ENCODE measurements at places on chromosomes 5 and 9. TPM values are rescaled to one million over a fixed set of nuclear protein-coding genes. Genes with fewer than 3 reads are reported as not detected.
A peak's percentile ranks its signal among the peaks of the same experiment; 100 is the strongest.

DNA sequence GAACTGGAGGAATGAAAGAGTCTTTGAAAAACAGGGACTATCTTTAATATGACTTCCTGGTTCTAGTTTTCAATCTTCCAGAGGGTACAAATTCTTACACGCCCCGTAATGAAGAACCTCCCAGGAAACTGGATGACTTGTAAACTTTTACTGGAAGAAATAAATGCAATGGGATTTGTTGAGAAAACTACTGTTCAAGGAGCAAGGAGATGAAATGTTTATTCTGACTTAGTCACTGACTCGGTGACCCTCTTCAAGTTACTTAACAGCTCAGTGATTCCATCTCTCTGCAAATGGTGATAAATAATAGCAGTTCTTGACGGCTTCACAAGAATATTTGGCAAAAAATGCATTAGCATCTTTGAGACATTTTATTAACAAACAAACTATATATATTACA is 858.6 kb downstream of the PTPRD start:
- no peak for DNase-seq

DNA sequence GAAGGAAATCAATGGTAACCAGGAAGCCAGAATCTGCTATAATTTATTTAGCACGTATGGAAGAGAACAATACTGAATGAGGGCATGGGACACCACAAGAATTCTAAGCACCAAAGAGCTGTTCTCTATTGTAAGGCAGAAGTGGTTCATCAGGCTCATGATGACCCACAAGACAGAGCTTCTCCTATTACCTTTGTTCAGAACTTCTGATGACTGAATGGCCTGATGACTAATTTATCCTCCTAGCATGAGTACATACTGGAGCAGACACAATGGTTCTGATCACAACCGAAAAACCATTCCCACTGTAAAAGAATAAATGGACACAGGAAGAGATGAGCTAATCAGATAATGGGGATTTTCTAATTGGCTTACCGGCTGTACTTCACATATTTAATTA is 329.8 kb upstream of the PDE4D start:
- DNase-seq, result no peak

- no peak for DNase-seq
These were observed 62.1 kb downstream of the SEMA5A start for GRCh38 chr5:9483779-9484178.

DNA sequence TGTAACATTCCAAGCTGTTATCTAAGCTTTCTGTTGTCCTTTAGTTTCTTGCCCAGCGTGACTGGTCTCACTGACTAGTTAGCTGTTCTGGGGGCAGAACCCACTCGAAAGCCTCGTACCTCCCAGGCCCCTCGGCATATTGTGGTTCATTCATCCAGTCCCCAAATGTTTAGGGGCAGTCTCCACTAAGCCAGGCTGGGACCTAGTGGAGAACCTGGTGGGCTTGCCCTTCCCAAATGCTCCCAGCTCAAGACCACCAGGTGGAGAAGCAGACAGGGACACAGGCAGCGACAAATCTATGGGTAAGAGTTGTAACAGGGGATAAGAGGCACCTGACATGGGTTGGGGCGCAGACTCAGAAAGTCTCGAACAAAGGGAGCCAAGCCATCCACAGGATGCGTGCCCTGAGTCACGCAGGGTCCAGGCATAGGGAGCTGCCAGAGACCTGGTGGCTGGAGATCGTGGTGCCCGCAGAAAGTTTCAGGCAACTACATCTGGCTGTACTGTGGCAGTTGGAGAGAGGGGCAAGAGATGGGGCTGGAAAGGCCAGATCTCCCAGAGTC is 851 bp upstream of the EEIG1 start:
- no peak for DNase-seq

DNA sequence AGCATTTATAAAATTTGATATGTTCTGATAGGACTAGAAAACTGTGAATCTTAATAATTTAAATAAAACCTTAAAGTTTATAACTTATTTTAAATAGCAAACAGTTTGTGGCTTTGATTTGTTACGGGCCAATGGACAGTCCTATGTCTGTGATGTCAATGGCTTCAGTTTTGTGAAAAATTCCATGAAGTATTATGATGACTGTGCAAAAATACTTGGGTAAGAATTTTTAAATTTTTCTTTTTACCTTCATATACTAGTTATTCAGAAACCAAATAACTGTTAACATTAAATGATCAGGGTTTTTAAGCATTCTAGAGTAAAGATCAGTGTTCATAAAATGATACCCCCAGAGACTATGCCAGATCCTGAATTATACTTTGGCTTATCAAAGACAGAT is 31.1 kb downstream of the PPIP5K2 start:
- no peak for DNase-seq

- no peak for DNase-seq
These were observed 739.0 kb downstream of the DTWD2 start for GRCh38 chr5:118249386-118249785.

- DNase-seq, result no peak
These were observed 62.2 kb downstream of the OSTF1 start for GRCh38 chr9:75150512-75150911.

GRCh38 chr5:116289276-116289675 is 204.5 kb downstream of the COMMD10 start:
- no peak for DNase-seq

DNA sequence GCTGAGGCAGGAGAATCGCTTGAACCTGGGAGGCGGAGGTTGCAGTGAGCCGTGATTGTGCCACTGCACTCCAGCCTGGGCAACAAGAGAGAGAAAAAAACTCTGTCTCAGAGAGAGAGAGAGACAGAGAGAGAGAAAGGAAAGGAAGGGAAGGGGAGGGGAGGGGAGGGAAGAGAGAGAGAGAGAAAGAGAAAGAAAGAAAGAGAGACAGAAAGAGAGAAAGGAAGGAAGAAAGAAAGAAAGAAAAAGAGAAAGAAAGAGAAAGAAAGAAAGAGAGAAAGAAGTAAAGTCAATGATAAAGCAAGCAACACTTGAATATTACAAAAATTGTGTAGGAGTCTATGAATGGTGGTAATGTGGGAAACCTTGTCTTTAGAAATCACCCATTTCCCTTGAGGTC is 133.6 kb upstream of the MSX2 start:
- DNase-seq, result no peak

DNA sequence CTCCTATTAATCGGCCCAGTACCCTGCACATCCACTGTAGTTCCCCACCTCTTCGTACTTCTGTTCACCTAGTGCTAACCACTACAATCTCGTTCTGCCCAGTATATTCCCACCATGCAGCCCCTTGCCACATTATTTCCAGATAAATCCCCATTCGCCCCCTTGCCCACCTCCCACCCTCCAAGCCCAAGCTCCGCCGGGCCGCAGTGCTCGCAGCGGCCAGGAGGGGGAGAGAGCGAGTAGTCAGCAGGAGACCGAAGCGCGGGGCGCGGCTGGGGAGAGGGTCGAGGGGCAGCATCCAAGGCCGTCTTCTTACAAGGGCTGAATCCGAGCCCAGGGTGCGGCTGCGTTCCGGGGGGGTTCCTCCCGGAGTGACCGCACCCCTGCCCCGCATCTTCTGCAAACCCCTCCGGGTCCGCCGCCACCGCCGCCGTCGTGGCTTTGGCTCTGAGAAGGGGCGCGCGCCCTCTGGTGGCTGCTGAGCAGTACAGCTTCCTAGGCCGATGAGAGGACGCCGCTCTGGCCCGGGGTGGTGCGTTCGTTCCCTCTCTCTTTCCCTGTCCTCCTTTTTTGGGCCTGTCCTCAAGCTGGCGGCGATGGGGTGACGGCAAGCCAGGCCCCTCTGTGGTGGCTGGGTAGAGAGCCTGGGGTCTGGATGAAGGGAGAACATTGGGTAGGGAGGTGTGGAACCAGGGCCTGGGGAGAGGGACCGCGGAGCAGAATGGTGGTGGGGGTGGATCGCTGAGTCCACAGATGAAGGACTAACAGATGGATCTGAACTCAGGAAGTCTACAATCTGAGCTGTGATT is 30.0 kb upstream of the PSD2 start:
- DNase-seq, result peak; percentile 81

GRCh38 chr5:154363411-154363810 is 82.4 kb upstream of the SAP30L start:
- no peak for DNase-seq

DNA sequence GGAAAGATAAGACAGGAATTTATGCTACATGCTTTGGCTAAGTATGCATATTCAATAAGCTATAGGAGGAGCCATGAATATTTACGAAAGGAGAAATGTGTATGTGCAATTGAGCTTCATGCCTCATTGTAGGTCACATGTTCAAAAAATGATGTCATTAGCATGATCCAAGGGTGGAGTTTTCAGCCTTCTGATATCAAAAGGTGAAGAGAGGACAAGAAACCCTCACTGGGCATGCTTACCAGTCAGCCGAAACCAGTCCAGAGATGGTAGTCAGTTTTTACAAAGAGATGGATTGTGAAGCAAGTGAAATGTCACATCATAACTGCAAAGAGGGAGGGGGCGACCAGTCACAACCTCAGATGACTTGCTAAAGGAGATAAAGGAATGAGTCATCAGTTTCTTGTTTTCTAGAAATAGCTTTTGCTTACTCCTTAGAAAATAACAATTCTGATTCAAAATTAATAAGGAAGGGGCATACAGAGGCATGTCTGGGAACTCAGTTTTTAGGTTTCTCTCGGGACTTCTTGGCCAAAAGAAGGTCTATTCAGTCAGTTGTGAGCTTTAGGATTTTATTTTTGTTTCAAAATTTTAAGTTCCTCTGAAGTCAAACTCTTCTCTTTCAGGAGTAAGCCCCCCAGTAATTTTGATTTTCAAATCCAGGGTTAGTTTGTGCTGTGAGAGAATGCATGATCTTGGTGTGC is 1067.8 kb upstream of the EDIL3 start:
- no peak for DNase-seq

- DNase-seq, result no peak
These were observed 188.9 kb downstream of the SPOCK1 start for GRCh38 chr5:137310051-137310730.

- DNase-seq, result no peak
These were observed 358.4 kb downstream of the ARRDC3 start for GRCh38 chr5:91024727-91025126.

GRCh38 chr9:93053781-93054331 is 4.6 kb upstream of the SUSD3 start:
- no peak for DNase-seq

GRCh38 chr9:87605676-87606075 is 108.0 kb downstream of the DAPK1 start:
- no peak for DNase-seq

- no peak for DNase-seq
These were observed 47.5 kb downstream of the SAXO1 start for GRCh38 chr9:18985464-18985951.

DNA sequence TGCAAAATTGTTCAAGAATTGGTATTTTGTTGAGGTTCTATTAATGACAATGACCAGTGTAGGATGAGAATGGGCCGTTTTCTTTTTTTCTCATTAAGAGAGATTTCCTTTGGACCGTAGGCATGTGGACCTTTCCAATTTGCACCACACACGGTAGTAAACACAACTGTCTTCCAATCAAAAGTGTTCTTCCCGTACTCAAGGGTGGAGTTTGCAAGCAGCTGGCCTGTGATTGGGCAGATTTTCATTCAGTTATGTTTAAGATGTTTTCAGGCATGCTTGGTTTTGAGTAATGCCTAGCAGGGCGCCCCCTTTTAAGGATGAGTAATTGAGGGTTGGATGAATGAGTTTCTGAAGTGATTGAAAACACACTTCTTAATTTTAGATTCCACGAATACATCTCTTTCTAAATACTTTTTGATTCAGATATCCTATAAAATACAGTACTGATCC is 2.5 kb downstream of the KDM3B start:
- DNase-seq, result no peak

GRCh38 chr9:68585034-68585761 is 44.5 kb upstream of the TMEM252 start:
- DNase-seq, result no peak

- no peak for DNase-seq
These were observed 2.3 kb upstream of the OTP start for GRCh38 chr5:77640589-77641396.

GRCh38 chr5:142659405-142659804 is 26.5 kb downstream of the FGF1 start:
- no peak for DNase-seq

DNA sequence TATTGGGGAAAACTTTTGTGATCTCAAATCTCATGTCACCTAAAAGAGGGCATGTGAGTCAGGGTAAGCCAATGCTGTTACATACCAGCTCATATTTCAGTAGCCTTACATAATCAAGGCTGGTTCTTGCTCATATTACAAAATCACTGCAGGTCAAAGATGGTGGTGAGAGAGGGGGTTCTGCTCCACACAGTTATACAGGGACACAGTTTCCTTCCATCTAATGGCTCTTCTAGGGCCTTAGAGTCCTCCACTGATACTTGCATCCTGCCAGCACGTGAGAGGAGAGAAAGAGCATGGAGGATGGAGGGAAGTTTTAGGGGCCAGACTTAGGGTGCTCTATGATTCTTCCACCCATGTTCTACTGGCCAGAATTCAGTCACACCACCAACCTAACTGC is 130.0 kb downstream of the LIFR start:
- no peak for DNase-seq

DNA sequence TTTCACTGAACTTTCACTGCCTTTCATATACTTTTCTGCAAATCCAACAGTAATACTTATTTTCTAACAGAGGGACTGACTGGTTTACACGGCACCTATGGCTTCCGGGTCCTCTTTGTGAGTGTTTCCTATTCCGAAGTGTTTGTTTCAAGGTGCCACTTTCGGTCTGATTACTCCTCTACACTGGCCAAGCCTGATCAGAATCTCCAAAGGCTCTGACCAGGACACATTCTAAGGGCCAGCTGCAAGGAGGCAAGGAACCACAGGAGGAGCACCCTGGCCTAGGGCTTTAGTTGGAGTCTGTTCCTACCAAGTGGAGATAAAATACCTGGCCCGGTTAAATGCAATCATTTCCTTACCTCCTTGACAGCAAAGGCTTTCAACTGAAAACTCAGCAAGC is 132.1 kb downstream of the GLIS3 start:
- DNase-seq, result no peak

DNA sequence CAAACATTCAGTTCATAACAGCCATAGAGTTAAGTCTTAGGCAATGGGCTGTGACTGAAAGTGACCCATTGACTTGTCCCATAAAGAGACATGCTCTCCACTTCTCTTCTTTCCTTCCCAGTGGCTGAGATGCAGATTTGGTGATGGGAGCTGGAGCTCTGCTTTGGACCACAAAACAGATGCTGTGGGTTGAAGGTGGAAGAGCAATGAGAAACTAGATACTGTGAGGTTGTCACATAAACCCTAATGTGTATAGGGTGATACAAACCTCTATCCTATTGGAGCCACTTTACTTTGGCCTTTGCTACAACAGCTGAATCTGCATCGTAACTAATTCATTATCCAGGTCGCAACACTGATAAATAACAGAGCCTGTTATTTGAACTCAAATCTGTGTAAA is 192.0 kb downstream of the TTC39B start:
- DNase-seq, result no peak

Gene OR13C2
- total RNA-seq, result not detected

Gene NTRK2
- total RNA-seq, result 3.0 TPM

Gene OR13C9
- 0.36 TPM for total RNA-seq

Gene HAVCR2
- total RNA-seq, result 6.8 TPM

Gene GPR21
- total RNA-seq, result 6.1 TPM

Gene PDE6A
- not detected for total RNA-seq

Gene ADAMTS13
- 1.9 TPM for total RNA-seq

Gene CBY3
- not detected for total RNA-seq

Gene LRRC19
- total RNA-seq, result 0.83 TPM

Gene B4GALT1
- 25.5 TPM for total RNA-seq

Gene ANKRD34B
- not detected for total RNA-seq

Gene SPINK4
- total RNA-seq, result not detected
